Right renal pelvis (tissue), 4 donors: ENCODE measurements at places on chromosomes 1 and 21. TPM values are rescaled to one million over a fixed set of nuclear protein-coding genes. Genes with fewer than 3 reads are reported as not detected.

Gene ITGB2
- polyA plus RNA-seq: 13.8 TPM

- no peak for DNase-seq
These were observed 1.9 kb upstream of the MED18 start for GRCh38 chr1:28326984-28327383.

DNA sequence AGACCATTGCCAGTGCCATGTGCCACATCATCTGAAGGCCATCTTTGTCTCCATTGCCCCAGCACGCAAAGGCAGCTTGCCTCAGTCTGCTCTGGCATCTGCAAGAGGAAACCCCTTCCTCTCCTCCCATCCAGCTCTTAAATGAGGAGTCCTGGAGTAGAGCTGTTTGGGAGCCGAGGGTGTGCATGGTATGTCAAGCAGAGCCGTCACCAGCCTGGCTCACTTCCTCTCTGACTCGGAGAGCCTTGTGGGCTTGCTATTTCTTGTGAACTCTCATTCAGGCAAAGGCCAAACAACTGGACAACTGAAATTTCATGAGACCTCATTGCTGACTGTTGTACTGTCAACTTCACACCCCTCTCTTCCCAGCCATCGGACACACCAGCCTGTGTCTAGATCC, 143.9 kb downstream of the SIPA1L2 start:
- no peak for DNase-seq

GRCh38 chr1:167107456-167107855, 13.6 kb downstream of the STYXL2 start:
- no peak for DNase-seq

GRCh38 chr1:17270891-17271765, 22.2 kb downstream of the PADI3 start:
- no peak for DNase-seq
